ENCODE measurements at places on chromosomes 3 and 15. TPM values are rescaled to one million over a fixed set of nuclear protein-coding genes. Genes with fewer than 3 reads are reported as not detected.

DNA sequence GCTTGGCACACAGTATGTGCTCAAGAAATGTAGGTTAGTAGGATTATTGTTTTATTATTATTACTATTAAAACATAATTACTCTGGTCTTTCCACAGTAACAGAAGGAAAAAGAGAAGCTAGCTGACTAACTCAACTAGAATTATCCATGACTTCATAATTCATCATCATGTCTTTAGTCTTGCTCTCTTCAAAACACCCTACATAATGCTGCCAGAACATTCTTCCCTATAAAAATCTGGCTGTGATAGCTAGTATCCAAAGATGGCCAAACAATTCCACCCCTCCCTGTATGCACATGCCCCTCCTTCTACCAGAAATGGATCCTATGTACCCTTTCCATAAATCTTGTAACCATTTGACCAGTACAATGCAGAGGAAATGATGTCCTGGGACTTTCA, 48.8 kb upstream of the SRGAP3 start:
- DNase-seq = no peak

DNA sequence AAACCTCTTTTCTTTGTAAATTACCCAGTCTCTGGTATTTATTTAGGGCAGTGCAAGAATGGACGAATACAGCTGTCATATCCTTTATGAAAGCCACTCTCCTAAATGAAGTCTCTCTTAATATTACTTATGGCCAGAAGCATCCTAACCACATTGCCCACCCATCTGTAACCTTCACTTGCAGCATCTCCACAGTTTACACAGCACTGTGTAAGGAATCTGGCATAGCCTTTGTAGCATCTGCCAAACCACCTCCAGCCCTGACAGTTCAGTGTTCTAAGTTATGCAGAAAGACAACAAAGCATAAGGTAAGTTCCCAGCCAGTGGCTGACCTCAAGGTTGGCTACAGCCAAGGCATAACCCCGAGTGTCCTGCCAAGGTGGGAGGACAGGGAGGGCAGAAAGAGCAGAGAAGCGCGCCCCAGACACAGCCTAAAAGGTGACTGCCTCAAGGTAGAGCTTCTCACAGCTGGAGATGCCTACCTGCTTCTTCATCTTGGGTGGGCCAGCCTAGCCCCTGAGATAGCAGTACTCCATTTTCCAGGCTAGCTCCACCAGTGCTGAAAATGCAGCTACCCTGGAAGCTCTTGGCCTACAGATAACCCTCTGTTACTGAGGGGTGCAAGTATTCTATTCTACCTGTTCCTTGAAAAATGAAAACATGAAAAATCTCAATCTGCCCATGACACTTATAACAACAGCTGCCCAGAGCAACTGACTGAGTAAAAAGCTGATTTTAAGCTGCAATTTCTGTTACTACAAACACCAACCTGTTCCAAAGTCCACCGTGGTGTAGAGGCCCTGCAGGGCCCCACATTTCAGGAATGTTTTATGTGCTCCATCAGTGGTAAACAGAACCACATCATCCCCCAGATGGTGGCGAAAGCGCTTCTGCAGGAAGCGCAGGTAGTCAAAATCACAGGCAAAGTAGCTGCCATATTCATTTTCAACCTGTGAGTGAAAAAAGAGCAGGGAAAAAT, 39.3 kb downstream of the GLB1 start:
- DNase-seq = no peak

DNA sequence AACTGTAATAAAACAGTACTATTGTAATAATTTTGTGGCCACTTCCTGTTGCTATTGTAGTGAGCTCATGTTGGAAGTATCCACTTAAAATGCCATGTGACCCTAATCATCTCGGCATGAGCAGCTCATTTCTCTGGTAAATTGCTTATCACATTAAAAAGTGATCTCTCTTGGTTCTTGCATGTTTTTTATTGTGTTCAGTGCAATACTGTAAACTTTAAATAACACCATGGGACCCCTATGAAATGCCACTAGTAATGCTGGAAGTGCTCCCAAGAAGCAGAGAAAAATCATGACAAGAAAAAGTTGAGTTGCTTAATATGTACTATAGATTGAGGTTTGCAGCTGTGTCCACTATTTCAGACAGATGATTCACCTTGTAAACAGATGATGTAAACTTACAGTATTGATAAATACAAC, 45.6 kb downstream of the NMD3 start:
- no peak for DNase-seq

DNA sequence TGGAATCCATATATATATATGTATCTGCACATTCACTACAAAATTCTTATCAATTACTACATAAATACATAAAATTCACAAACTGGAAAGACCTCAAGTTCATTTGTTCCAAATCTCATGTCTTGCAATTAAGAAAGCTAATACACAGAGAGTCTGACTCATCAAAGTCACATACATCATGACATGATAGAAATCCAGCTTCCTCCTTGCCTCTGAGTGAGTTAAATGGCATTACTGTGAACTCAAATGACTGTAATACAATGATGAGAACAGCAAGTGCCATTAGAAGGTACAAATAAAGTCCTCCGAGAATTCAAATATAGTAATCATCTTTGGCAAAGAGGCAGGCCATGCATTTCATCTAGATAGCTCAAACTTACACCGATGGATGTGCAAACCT, 55.1 kb upstream of the AGTR1 start:
- no peak for DNase-seq

NAA80 gene
- total RNA-seq = 36.1 TPM

- DNase-seq = no peak
Observed at GRCh38 chr3:24305795-24306467, 188.7 kb downstream of the THRB start.

DNA sequence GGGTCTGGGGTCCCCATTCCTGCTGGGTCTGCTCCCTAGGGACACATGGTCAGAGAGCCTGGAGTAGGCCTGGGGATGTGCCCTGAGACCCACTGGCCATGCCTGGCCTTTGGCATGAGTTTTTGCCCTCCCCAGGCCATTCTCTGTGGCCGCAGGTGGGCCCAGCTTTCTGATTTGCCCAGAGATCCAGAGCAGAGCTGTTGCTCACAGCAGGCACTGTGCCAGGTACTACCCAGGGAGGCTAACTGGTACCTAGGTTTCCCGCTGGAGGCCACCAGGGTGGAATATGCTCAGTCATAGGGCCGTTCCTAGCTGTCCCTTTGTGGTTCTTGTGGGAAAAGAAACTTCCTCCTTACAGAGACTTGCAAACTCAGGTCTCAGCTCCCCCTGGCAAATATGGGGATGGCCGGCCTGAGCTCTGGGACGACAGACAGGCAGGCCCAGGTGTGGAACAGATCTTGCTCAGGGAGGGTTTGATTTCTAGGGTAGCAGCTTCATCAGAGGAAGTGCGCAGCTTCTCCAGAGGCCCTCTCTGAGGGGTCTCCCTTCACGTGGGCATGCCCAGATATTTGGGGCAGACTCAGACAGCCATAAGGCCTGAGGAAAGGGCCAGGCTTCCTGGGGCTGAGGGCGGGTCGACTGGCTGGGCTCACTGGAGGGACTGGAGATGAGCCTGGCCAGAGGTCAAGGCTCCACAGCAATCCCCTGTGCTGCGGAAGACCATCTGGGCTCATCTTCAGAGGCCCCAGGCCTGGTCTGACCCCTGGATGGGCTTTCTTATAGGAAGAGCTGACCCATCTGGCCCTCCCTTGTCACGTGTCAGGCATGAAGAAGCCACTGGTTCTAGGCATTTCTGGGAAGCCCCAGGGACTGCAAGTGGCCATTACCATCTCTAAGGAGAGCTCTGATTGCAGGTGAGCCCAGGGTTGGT, 28.0 kb downstream of the ACAA1 start:
- DNase-seq = no peak

DNA sequence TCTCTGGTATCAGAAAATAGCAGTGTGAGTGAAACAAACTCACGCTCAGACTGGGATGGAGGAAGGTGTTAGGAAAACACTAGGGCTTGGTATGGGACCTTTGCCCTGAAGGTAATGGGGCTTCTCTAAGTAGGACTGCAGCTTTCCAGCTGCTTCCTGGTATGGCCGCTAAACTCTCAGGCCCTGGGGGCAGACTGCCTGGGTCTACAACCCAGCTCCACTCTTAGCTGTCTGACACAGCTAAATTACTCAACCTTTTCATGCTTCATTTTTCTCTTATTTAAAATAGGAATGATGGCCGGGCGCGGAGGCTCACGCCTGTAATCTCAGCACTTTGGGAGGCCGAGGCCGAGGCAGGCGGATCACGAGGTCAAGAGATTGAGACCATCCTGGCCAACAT, 5.2 kb upstream of the YEATS2 start:
- no peak for DNase-seq

- no peak for DNase-seq
Observed at GRCh38 chr3:148856384-148856783, 8.7 kb upstream of the CPA3 start.

GRCh38 chr3:115361806-115362205, 214.7 kb upstream of the ZBTB20 start:
- DNase-seq = no peak

ULK3 gene
- 54.8 TPM for total RNA-seq

DNA sequence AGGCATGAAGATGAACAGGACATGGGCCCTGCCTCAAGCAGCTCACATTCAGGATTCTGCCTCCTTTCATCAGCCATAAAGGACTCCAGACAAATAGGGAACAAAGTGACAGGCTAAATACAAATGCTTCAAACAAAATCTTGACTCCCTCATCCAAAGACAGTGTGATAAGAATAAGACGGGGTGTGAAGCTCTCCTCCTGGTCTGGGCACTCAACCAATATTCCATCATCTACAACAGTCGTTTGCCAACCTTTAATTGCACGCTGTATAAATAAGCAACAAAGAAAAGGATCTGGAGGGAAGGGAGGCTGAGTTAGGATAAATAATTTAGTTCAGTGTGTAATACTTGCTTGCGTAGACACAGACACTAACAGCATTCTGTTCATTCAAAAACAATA, 5.4 kb downstream of the CCDC54 start:
- DNase-seq = no peak

GRCh38 chr3:16468002-16468335, 45.5 kb downstream of the RFTN1 start:
- no peak for DNase-seq

ADAMTSL3 gene
- not detected for total RNA-seq

GRCh38 chr3:114212646-114213045, 24.7 kb downstream of the ZNF80 start:
- no peak for DNase-seq

Measured in naive thymus-derived CD4-positive, alpha-beta T cell (primary cell).